Stimulated activated CD8-positive, alpha-beta memory T cell treated with anti-CD3 and anti-CD28 coated beads, Interleukin-4, amount 100 ng/mL, for 4 hours (primary cell): ENCODE measurements at places on chromosomes 11 and 22.

GRCh38 chr11:70290361-70291065 lies 20.0 kb downstream of the PPFIA1 start:
- no peak for DNase-seq

DNA sequence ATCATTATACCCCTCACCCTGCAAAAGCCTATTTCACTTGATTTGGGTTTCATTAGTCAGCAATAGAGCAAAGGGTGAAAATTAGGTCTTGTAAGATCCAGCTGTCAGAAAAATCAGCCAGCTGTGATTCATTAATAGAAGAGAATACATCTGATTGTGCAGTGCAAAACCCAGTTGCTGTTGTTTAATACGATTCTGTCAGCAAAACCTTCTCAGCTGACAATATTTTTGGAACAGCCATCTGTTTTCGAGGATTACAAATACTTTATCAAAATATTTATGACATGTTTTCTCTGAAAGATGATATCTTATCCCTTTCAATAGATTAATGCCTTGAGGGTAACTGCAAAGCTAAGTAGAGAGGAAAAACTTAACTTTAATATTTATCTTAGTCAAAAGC lies 1354.0 kb upstream of the RAG2 start:
- no peak for DNase-seq

DNA sequence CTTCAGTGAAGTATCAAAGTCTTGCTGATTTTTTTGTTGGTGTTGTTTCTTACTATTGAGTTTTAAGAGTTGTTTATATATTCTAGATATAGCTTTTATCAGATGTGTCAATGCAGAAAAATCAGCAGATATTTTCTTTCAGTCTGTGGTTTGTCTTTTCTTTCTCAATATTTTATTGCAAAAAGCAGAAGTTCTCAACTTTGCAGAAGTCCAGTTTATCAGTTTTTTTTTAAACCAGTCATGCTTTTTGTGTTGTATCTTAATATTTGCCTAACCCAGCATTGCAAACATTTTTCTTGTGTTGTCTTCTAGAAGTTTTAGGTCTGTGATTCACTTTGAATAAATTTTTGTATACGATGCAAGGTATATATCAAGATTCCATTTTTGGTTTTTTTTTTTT lies 7.0 kb downstream of the ASRGL1 start:
- no peak for DNase-seq

DNA sequence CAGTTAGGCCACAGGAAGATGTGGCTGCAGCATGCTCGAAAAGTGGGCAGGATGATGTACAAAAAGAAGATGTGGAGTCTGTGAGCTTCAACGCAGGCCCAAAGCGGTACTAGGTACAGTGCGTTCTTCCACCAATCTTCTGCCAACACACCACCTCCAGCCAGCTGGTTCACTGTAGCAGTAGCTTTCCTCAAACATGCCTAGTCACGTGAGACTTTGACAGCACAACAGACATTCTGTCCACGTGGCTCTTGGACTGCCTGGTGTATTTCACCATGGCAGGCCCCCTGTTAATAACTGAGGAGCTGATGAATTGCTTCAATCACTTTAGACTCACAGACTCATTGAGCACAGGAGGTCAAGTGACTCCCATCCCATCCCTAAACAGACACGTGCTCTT lies 14.1 kb downstream of the SYN3 start:
- no peak for DNase-seq

DNA sequence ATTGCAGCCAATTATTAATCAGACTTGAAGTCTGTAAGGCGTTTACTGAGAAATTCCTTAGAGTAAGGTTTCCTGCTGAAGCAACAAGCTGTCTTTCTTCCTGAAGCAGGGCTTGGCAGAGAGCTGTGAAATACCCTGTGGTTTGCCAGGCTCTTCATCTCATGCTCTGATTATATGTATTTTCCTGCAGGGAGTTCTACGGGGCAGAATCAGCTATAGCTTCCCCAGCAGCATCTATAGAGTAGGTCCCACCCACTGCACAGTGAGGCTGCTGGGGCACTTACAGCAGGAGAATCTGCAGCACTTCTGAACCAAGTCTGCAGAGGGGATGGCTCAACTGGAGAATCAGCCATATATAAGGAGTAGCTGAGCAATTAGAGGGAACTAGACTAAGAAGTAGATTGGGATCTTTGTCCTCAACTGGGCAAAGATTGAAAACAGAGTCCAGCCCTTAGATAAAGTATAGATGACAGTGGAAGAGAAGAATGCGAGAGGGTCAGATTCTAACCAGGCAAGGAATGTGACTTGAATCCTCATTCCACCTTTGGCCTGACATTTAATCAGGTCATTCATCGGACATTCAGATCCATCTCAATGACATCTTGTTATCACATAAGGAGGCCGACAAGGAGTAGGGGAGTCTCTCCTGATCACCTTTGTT lies 37.6 kb downstream of the CNTF start:
- DNase-seq = no peak

GRCh38 chr11:106679581-106679980 lies 338.7 kb downstream of the GUCY1A2 start:
- DNase-seq = no peak
